ENCODE measurements at places on chromosomes 12 and 14.

- DNase-seq: no peak
Observed at GRCh38 chr12:54215989-54216796, 27.4 kb upstream of the SMUG1 start.

DNA sequence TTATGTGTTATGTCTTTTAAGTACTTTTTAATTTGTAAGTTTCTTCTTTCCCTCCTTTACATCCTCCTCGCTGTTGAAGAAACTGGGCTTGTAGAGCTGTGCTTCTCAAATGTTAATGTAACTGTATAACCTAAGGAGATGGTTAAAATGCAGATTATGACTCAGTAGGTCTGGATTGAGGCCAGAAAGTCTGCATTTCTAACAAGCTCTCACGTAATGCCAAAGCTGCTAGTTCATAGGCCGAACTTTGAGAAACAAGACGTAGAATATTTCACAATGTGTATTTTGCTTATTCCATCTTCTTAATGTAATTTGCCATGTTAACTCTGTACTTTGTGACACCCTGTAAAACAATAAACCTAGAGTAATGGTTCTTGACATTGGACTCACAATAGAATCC lies 193.3 kb upstream of the SYT1 start:
- no peak for DNase-seq

DNA sequence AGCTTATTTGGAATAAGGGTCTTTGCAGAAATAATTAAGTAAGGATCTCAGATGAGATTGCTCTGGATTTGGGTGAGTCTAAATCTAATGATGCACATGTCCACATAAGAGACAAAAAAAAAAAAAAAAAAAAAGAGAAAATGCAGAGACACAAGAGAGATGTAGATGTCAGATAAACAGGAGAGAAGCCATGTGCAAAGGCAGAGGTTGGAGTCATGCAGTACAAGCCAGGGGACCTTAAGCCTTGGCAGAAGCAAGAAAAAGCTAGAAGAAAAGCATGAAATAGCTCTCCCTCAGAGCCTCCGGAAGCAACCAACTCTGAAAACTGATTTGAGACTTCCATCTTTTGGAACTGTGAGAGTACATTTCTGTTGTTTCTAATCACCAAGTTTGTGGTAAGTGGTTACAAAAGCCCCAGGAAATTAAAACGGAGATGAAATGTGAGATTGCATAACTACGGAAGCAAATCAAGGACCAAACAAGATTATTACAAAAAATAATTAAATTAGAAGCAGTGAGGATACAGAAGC lies 1304.0 kb upstream of the SEL1L start:
- DNase-seq: no peak

GRCh38 chr12:131221061-131221956 lies 267.6 kb downstream of the ADGRD1 start:
- DNase-seq: no peak

DNA sequence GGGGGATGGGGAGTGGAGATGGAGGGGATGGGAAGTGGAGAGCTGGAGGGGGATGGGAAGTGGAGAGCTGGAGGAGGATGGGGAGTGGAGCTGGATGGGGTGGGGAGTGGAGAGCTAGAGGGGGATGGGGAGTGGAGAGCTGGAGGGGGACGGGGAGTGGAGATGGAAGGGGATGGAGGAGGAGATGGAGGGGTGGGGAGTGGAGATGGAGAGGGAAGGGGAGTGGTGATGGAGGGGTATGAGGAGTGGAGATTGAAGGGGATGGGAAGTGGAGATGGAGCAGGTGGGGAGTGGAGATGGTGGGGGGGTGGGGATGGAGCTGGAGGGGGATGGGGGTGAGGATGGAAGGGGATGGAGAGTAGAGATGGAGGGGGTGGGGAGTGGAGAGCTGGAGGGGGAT lies 26.1 kb downstream of the NCOR2 start:
- DNase-seq: no peak

- no peak for DNase-seq
Observed at GRCh38 chr12:92785563-92785950, 82.8 kb downstream of the PLEKHG7 start.

- no peak for DNase-seq
Observed at GRCh38 chr14:76767681-76768656, 6.7 kb downstream of the VASH1 start.

DNA sequence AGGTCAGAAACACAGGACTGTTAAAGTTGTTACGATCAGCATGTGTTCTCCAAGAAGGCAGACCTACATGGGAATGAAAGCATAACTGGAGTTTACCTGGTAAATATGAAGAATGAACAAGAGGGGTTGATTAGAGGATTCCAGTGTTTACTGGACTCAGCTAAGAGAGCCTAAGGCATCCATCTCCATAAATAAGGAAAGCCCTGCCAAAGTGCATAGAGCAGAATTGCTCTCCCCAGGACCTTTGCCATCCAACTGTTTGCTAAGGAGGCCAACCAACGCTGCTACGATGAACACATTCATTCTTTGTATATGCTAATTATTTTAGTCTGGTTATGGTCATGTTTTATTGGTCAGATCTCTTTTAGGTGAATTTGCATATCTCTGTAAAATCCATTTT lies 17.1 kb upstream of the PAWR start:
- DNase-seq: no peak

GRCh38 chr12:3271639-3272038 lies 194.5 kb downstream of the TSPAN9 start:
- no peak for DNase-seq

GRCh38 chr12:19688532-19688931 lies 249.2 kb downstream of the AEBP2 start:
- no peak for DNase-seq
